Calu3 (cell line): ENCODE measurements at places on chromosomes 11 and 22. TPM values are rescaled to one million over a fixed set of nuclear protein-coding genes. Genes with fewer than 3 reads are reported as not detected.

GRCh38 chr11:133530501-133530835 is 1.8 kb downstream of the OPCML start:
- DNase-seq: no peak

- DNase-seq: no peak
These were observed 17.8 kb downstream of the TRIOBP start for GRCh38 chr22:37714634-37715033.

DNA sequence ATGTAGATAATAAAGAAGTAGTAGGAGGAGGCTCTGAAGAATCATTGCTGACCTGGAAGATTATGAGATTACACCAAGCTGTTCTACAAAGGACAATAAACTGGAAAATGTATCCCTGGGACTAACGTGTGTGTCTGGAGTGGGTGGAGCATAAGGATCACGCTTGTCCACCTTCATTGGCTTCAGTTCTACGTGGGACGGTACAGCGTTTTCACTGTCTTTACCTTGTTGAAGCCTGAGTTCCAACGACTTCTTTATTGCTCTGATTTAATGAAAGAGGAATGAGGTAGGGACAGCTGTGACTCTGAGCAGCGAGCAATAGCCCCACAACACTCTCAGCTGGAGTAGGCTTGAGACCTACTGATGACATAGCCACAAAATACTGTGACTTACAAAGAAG is 87.0 kb downstream of the ARHGAP42 start:
- DNase-seq: no peak

DNA sequence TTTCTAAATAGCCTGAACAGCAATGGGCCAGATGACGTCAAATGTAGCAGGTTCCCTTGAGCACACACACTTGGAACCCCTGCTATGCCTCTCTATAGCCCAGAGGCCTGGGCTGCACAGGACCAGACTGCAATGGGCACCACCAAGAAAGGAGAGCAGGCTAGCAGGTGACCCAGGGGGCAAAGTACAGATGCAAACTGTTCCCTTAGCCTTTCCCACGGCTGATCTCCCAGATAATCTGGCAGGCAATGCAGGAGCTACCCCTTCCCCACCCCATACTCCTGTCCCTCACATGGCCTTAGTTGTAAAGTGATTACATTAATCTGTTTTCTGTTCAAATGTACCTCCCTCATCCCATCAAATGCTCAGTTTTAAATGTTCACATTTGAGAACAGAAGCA is 41.3 kb downstream of the SMCO4 start:
- no peak for DNase-seq

- DNase-seq: no peak
These were observed 36.8 kb upstream of the MYEOV start for GRCh38 chr11:69257134-69257533.

- no peak for DNase-seq
These were observed 197.8 kb downstream of the MN1 start for GRCh38 chr22:27603800-27604144.

GRCh38 chr11:11045156-11045930 is 187.5 kb upstream of the ZBED5 start:
- no peak for DNase-seq

GRCh38 chr11:80779905-80780605 is 1339.2 kb upstream of the TENM4 start:
- no peak for DNase-seq

DNA sequence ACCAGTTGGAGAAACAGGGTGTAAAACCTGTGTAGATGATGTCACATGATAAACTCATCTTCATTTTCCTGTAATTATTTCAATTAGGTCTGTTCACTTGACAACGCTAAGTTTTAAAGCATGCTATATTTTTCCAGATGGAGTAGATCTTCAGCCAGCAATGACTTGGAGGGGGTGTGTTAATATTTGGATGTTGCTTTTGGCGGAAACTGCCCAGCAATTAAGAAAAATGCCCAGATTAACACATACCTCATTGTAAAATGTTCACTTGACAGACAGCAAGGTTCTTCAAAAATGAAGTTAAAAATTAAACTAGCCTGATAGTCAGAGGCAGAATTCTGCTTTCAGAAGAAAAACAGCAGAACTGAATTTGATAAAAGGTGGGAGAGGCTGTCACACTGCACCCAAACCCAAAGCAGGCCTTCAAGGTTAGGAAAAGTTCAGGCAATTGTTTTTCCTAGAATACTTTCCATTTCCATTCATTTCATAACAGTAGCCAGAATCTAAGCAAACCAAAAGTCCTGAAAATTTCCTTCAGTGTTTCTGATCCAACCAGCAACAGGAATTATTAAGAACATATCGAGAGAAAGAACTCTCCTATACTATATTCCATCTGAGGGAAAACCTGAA is 33.0 kb downstream of the VSIG10L2 start:
- DNase-seq: no peak

- no peak for DNase-seq
These were observed at the start of gene MS4A6E for GRCh38 chr11:60326955-60327354. TSS of gene MS4A6E (plus strand) at chr11:60327255. CDS start at chr11:60334896, 7,641 bp downstream.

- DNase-seq: peak; percentile 28
These were observed 7.6 kb downstream of the KCNJ5 start for GRCh38 chr11:128898580-128899344.

The PATE2 gene
- total RNA-seq: not detected in 2 replicates

The OR2AG1 gene
- not detected in 2 replicates for total RNA-seq

The ARSA gene
- total RNA-seq: 39.4 and 40.2 TPM in 2 replicates

The SMTNL1 gene
- not detected in 2 replicates for total RNA-seq

The IL17REL gene
- not detected in 2 replicates for total RNA-seq

The DDI1 gene
- not detected in 2 replicates for total RNA-seq

The GUCY1A2 gene
- total RNA-seq: 0.12 TPM in 1 of 2 replicates, not detected in the other
